ENCODE measurements at places on chromosomes 12 and 14. TPM values are rescaled to one million over a fixed set of nuclear protein-coding genes. Genes with fewer than 3 reads are reported as not detected.

Gene C12orf42
- not detected for total RNA-seq

Gene FERMT2
- total RNA-seq = 50.8 TPM

Gene C12orf60
- 1.1 TPM for total RNA-seq

Gene OR4M1
- total RNA-seq = not detected

Gene FAM90A1
- total RNA-seq = not detected

Gene ASCL1
- not detected for total RNA-seq

Gene GPR162
- 20.6 TPM for total RNA-seq

Gene PPP4R4
- 16.3 TPM for total RNA-seq

Gene FZD10
- total RNA-seq = 1.2 TPM

Gene SLC48A1
- 26.5 TPM for total RNA-seq

DNA sequence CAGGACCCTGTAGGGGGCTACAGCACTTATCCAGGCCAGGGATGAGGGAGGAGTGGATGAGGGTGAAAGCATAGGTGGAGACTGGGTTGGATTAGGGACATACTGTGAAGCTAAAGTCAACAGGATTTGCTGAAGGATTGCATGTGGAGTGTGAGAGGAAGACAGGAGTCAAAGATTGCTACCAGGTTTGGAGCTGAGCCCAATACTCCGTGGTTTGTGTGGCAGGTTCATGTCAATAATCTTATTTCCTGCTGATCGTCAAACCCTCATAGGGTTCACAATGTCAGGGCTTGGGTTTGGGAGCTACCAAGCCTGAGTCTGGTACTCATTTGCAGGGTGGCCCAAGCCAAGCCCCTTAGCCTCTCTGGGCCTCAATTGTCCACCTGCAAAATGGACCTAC is 77.1 kb upstream of the PLXNC1 start:
- DNase-seq = no peak

- DNase-seq = no peak
Measured at GRCh38 chr12:49244176-49244575, 20.7 kb upstream of the TUBA1C start.

DNA sequence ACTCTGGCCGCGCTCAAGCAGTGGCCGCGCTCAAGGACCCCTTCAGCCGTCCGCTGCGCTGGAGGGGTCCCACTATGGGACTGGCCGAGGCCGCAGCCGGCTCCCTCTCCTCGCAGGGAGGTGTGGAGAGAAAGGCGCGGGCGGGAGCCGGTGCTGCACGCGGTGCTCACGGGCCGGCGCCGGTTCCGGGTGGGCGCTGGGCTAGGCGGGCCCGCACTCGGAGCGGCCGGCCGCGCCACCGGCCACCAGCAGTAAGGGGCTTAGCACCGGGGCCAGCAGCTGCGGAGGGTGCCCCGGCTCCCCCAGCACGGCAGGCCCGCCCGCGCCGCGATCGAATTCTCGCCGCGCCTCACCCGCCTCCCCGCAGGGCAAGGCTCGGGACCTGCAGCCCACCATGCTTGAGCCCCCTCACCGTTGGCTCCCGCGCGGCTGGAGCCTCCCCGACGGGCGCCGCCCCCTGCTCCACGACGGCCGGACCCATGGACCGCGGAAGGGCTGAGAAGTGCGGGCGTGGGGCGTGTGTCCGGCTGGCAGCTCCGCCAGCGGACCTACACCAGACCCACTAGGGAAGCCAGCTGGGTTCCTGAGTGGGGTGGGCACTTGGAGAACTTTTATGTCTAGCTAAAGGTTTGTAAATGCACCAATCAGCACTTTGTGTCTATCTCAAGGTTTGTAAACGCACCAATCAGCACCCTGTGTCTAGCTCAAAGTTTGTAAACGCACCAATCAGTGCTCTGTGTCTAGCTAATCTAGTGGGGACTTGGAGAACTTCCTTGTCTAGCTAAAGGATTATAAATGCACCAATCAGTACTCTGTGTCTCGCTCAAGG is 49.5 kb downstream of the KLHL28 start:
- DNase-seq = no peak

- no peak for DNase-seq
Measured at GRCh38 chr12:1949771-1950470, 31.5 kb upstream of the CACNA2D4 start.

DNA sequence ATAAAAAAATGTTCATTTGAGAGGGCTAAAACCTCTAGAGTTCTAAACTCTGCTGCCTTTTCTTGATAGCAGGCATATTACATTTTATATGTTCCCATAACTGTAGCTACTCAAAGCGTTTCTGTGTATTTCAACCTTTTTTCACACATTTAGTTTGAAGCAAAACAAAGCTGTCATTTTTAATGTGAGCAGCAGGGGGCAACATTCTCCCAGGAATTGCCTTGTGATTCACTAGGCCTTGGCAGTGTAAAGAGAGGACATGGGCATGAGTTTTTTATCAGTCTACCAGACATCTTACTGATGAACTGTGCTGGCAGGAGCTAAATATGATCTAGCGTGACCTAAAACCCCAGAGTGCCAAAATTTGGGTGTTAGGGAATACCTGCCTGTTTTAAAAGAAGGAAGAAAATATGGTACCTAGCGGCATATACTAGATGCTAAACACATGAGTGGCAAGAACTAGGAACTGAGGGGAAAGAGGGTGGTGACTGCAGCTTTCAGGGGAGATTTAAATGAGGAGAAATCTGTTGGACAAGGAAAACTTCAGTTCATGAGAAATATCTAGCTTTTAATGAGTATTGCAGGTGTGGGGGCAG is 65.3 kb downstream of the IFT43 start:
- no peak for DNase-seq

- DNase-seq = no peak
Measured at GRCh38 chr14:69882915-69883314, 3.7 kb downstream of the SMOC1 start.

- DNase-seq = no peak
Measured at GRCh38 chr12:105454688-105455087, 124.2 kb downstream of the C12orf75 start.

GRCh38 chr12:110065540-110065939 is 17.2 kb upstream of the C12orf76 start:
- DNase-seq = no peak

DNA sequence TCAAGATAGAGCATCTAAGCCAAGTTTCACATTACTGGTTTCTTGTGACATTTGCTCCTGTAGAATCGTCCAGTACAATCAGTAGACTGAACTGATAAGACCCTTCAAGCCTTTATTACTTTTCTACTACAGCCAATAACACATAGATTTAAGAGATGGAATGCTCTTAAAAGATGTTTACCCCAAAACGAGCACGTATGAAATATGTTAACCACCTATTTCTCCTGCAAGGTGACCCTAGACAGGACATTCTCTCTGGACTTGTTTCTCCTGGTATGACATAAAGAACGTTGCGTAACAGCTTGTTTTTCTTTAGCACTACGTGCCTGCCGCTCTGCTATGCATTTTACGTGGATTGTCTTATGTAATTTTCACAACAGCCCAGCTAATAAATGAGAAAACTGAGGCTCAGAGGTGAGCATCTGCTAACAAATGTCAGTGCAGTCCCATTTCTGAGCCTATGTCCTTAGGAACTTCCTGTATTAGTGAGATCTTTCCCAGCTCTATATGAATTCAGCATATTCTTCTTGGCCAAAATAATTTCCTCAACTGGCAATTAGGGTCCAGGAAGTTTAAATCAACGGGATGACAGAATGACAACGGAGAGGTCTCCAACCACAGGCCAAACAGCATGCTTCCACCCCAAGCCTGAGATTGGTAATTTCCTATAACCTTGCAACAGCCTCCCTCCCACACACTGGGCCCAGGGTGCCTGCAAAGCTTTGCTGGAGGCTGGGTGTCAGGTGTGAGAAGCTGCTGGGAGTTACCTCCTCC is 3.7 kb downstream of the NFKBIA start:
- no peak for DNase-seq

- peak; percentile 75 for DNase-seq
Measured at GRCh38 chr12:85836197-85837090, at the start of gene RASSF9. TSS of gene RASSF9 (minus strand) at chr12:85836409. CDS start at chr12:85836201, 208 bp downstream.

DNA sequence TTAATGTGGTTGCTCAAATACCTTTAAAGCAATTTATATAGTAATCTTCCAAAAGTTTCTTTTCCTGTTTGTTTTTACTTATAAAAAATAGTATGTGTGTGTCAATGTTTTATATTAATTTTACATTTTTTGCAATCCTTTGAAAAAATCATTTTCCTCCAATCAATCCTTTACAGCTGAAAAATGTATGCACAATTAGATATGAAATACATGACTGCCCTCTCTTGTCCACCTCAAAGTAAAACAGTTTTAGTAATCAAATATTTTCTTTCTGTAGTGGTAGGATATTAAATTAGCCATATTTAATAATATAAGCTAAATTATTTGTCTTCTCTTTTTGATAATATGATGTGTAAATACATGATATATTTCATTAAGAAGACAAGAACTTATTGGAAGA is 269.9 kb downstream of the ADAMTS20 start:
- no peak for DNase-seq

DNA sequence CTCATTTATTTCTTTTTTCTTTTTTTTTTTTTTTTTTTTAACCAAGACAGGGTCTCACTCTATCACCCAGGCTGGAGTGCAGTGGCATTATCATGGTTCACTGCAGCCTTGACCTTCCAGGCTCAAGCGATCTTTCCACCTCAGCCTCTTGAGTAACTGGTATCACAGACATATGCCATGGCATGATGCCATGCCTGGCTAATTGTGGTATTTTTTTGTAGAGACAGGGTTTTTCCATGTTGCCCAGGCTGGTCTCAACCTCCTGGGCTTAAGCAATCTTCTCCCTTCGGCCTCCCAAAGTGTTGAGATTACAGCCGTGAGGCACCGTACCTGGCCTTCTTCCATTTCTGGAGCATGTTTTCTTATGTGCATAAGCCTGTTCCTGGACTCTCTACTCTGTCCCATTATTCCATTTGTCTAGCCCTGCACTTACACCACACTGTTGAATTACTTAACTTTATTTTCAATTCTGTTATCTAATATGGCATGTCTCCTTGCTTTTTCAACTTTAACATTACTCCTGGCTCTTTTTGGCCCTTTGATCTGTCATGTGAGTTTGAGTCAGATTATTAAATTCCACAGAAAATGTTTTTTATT is 47.9 kb upstream of the PTGDR start:
- no peak for DNase-seq

GRCh38 chr12:69513297-69513696 is 43.1 kb downstream of the FRS2 start:
- DNase-seq = no peak

DNA sequence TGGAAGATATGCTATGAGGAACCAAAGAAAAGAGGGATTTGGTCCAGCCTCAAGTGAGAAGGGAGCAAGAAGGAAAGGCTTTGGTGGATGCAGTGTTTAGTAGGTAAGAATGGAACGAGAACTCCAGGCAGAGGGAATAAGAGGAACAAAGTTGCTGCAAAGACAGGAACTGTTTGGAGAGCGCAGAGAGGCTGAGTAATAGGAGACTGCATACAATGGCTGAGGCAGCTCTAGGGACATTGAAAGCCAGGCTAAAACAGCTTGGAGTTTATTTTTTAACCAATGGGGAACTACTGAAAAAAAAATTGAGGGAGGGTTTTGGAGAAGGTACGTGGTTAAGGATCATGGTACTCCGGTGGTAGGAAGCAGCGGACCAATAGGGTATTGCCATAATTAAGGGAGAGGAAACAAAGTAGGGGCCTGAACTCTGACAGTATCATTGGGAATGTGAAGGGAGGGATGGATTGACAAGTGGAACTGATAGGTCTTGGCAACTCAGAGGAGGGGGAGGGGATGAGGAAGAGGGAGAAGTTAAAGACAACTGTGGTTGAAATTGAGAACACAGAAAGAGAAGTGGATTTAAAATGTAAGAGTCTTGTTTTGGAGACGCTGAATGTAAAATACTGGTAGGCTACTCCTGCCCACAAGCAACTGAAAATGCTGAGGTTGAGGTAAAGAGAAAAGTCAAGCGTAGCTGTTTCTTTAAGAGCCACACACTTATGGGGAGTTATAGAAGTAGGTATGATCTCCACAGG is 4.8 kb downstream of the ASCL4 start:
- DNase-seq = no peak

- DNase-seq = peak; percentile 75
Measured at GRCh38 chr12:69688471-69689427, 10.4 kb downstream of the BEST3 start.

DNA sequence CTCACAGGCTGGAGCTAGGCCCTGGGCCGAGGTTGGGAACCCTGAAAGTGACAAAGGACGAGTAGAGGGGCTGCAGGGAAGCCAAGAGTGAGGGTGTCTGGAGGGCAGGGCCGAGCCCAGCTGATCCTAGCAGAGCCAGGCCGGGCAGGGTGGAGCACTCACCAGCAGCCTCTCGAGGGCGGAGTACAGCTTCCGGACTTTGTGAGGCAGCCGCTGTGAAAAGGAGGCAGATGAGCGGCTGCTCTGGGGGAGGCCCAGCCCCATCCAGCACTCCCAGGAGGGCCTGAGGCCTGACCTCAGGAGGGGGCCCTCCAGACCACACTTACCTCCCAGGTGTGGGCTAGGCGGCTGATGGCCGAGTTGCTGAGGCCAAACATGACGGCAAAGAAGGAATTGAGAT is 14.7 kb upstream of the ENDOU start:
- no peak for DNase-seq

GRCh38 chr14:72701605-72702004 is 192.3 kb downstream of the DPF3 start:
- peak; percentile 37 for DNase-seq

DNA sequence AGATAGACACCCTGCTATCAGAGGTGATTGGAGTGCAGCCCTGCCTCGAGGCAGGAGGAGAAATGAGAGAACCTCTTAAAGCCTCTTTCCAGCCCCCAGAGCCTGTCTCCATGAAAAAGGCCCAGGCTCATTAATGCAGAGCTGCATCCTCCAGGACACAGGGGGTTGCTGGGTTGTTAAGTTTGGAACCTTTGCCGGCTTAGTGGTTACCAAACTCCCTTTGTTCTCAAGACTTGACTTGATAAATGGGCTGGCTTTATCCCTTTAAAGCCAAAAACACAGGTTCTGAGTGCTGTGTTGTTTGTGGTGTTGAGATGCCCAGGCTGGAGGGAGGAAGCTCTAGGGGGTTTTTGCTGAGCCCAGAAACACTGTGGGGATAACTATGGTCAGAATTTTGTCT is 71.0 kb downstream of the DAD1 start:
- no peak for DNase-seq

DNA sequence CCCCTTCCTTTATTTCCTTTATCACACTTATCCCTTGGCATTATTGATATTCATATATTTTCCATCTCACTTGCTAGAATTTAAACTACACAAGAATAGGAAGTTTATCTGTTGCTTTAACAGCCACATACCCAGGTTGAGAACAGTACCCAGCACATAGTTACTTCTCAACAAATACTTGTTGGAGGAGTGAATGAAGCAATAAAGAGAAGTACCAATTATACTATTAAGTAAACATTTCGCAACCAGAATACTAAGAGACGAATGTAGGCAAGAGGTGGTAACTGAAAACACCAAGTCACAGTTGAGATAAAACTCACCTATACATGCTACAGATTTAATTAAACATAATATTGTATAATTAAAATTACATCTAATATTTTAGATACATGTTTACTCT is 110.9 kb downstream of the FSCB start:
- no peak for DNase-seq

All from upper lobe of left lung (tissue), 6 donors.